Pulmonary artery endothelial cell (primary cell): ENCODE measurements at places on chromosomes 7 and 10.

DNA sequence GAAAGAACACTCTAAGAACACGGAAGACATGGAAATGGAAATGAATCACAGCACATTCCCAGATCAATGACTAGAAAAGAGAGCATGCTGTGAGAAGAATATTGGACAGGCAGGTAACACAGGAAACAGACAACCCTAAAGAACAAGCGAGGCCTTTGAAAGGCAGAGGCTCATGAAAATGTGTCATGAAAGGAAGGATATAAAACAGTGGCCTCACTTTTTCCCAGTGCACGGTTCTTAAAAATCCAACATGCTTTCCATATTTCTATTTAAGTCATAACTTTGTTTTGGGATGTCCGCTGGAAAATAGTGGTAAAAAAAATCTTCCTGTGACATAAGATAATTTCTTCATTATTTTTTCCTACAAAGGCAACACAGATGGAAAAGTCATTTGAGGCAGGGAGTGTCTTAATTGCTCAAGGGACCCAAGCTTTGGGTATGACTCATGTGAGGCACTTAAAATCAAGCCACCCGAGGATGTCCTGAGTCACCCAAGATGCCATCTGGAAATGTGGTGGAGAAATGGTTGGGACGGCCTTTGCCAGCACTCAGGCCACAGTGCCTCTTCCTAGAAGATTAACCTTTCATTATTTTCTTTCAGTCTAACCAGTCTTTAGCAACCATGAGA, 17.0 kb downstream of the ITIH5 start:
- no peak for DNase-seq

- no peak for DNase-seq
Observed at GRCh38 chr10:77080361-77081027, 557.1 kb downstream of the KCNMA1 start.

- DNase-seq, result no peak
Observed at GRCh38 chr10:131979336-131979735, 2.4 kb downstream of the BNIP3 start.

DNA sequence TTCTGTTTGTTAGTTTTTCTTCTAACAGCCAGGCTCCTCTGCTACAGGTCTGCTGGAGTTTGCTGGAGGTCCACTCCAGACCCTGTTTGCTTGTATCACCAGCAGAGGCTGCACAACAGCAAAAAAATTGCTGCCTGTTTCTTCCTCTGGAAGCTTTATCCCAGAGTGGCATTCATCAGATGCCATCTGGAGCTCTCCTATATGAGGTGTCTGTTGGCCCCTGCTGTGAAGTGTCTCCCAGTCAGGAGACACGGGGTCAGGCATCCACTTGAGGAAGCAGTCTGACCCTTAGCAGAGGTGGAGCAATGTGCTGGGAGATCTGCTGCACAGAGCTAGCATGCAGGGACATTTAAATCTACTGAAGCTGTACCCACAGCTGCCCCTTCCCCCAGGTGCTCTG, 26.7 kb upstream of the CROT start:
- DNase-seq, result no peak

DNA sequence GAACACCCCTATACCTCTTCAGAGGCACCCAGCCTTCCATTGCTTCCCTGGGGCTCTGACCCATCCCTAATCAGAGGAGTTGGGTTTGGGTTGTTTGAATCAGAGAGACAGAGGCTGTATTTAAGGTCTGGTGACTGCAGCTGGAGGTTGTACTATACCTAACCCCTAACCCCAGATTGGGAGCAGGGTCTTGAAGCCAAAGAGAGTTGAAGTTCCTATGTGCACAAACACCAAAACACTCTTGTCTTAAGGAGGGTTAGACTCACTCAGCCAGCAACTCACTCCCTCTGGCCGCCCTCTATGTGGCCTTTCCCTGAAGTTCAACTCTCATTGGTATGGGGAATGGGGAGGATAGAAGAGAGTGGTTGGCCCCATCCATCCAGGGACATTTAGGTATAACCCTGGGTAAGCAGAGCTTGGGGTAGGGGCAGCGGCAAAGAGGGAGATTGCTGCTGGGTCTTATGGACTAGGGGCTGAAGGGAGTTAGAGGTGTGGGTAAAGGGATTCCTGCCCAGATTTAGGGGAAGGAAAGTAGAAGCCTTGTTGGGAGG, 80.0 kb downstream of the PAX2 start:
- DNase-seq, result no peak

DNA sequence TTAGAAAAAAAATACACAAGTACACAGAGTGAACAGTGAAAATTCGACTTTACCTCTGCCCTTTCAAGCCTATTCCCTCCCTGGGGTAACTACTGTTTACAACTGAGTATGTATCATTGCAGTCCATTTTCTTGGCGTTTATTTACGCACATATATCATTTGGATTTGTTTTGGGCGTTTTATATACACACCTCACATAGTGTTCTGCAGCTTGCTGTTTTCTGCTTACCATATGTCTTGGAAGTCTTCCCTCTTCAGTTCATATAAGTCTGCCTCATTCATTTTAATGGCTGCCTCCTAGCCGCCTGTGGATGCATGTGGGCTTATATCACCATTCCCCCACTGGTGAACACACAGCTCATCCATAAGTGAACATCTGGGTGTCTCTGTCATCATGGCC, 41.6 kb upstream of the COL13A1 start:
- DNase-seq, result no peak

GRCh38 chr7:34849163-34849960, 187.9 kb downstream of the DPY19L1 start:
- no peak for DNase-seq

DNA sequence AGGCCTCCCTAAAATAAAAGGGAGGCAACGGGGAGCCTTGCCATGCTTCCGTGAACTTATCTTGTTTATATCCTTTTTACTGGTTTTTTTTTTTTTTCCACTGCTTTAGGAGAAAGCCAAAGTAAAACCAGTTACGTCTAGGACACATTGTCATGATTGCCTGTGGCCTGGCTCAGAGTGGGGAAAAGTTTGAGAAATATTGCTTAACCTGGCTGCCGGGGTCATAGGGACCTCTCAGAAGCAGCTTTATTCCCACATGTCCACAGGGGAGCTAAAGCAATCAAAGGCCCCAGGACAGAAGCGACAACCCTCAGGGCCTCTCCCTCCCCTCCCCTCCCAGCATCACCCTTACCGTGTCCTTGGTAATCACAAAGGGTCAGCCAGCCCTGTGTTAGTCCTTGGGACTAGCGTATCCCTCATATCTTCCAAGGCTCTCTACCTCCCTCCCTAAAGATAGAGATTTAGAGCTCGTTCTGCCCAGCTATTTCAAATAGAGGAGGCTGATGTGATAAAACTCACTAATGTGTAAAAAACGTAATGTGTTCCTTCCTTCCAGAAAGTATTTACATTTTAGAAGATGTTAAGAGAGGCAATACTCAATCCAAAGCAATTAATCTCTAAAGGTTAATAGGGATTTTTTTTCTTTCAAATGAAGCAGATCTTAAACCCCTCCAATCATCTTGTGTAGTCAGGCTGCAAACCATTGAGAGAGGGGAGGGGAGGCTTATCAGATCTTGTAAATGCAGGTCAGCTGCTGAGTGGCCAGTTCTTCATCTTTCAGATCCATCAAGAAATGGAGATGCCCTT, 64.8 kb upstream of the PRKAR2B start:
- no peak for DNase-seq

GRCh38 chr7:135177028-135177696, 6.7 kb upstream of the CYREN start:
- DNase-seq, result no peak

DNA sequence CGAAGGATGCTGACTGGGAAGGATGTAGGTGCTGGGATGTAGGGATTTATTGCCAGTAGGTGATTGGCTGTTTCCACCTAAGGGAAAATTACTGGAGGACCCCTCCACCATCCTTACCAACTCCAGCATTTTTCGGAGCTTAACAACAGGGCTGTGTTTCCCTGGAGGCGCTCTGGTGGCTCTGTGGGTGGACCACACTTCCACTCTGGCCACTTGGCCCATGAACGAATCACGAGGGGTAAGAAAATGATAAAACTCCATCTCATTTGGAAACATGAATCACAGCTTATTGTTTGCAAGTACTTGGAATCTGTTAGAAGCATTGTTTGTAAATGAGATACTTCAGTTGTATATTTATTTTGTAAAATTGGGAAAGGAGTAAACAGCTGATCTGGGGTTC, 3.0 kb downstream of the DOCK1 start:
- DNase-seq, result no peak

GRCh38 chr7:73715648-73716317, 3.7 kb downstream of the STX1A start:
- peak; percentile 79 for DNase-seq

GRCh38 chr7:100673942-100674410, 436 bp downstream of the GNB2 start:
- DNase-seq, result no peak

DNA sequence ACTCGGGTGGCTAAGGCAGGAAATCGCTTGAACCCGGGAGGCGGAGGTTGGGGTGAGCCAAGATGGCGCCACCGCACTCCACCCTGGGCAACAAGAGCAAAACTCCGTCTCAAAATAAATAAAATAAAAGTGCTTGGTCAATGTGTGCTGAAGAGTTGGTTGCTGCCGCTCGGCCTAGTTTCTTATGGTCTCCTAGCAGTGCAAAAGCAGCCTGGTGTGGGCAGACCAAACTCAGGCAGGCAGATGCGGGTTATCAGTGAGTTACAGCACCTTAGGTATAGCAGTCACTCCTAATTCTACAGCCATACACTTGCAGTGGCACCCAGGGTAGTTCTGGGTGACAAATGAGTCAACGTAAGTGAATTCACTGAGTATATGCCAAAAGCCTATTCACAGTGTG, 22.6 kb downstream of the HSPB1 start:
- DNase-seq, result no peak

DNA sequence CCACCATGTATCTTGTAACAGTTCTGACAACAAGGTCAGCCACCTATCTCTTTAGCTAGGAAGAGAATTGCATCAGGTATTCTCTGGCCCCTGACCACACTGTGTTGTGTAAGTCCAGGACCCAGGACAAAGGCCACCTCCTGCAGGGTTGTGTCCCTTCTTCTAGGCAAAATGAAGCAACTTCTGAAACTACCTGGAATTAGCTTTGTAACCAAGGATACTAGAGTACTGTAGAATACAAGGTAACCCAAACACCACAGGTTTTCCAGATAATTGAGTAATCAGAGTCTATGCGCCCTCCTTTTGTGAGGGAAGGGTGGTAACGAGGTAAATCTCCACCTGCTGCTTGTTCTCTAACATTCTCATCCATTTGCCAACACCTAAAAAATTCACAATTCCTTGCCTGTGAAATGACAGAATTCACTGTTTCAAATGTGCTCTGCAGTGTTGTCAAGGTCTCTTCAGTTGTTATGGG, 51.7 kb downstream of the SGMS1 start:
- no peak for DNase-seq

DNA sequence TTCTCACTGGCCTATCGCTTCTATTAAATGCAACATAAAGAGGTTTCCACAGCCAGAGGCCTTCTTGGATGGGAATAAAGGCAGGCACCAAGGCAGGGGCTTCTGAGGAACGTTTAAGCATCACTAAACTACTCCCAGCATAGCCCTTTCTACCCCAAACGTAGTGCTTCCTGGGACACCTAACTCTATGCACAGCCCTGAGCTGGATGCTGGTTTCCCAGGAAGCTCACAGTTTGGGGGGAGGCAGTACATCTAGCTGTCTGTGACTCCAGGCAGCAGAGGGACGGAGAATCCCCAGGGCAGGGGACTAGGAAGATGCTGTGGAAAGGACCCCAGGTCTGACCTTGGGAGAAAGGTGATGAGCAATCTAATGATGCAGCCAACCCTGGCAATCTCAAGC, 192.8 kb upstream of the ZMIZ1 start:
- no peak for DNase-seq

DNA sequence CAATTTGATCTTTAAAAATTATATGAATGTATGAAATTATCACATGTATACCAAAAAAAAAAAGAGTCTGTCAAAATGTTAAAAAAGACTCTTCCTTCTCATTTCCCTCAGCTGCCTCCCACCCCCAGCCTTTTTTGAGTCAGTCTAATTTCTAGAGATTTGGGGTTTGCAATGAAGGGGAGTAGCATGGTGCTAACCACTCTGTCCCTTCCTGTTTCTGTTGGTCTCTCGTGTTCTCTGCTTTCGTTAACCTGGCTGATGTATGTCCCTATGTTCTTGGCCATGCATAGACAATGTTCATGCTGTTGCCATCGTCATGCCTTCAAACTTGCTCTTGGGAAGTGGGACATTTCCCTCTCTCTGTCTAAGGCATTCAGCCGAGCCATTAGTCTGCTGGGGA, 474.1 kb downstream of the LRMDA start:
- DNase-seq, result no peak

- DNase-seq, result peak; percentile 39
Observed at GRCh38 chr7:134886353-134887057, 99.8 kb upstream of the AGBL3 start.

GRCh38 chr10:56360583-56360966, 484 bp downstream of the ZWINT start:
- no peak for DNase-seq

GRCh38 chr7:157278791-157279724, 57.7 kb upstream of the DNAJB6 start:
- no peak for DNase-seq

- no peak for DNase-seq
Observed at GRCh38 chr7:150357270-150357669, 11.4 kb upstream of the REPIN1 start.

DNA sequence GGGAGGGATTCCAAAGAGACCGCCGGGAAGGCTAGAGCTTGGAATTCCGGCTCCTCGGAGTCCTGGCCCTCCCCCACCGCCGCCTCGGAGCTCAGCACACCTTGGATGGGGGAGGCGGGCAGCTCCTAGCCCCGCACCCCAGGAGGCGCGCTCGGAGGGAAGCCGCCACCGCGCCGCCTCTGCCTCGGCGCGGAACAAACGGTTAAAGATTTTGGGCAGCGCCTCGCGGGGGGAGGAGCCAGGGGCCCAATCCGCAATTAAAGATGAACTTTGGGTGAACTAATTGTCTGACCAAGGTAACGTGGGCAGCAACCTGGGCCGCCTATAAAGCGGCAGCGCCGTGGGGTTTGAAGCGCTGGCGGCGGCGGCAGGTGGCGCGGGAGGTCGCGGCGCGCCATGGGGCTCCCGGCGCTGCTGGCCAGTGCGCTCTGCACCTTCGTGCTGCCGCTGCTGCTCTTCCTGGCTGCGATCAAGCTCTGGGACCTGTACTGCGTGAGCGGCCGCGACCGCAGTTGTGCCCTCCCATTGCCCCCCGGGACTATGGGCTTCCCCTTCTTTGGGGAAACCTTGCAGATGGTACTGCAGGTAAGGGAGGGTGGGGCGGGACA, at the start of gene CYP26A1:
TSS of gene CYP26A1 (plus strand) at position 355 of the 608 bp plus-strand sequence. CDS start at position 397, 42 bp downstream.
- no peak for DNase-seq

GRCh38 chr10:16417341-16417740, 19.5 kb upstream of the PTER start:
- no peak for DNase-seq

DNA sequence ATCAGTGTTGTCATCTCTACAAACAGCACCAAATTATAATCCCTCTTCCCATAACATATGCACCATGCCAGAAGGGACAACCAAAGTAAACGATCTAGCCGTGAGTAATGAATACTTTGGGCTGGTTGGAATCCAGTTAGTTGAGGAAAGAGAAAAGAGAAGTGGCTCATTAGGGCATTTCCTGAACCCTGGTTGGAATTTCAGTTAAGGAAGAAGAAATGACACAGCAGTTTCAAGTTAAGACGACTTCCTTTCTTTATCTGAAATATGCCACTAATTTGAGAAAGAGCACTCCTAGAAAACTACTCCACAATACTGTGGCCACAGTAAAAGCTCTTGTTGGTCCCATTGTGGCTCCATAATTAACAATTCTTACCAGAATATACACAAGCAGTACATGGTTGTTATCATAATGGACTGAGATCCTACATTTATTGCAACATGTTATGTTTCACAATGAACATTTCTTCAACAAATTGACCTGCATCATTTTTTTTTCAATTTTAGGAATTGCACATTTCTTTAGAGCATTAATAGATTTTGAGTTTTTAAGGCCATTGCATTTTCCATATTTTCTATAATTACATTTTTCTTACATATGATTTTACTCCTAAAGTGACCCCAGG, at the start of gene TFEC:
TSS of gene TFEC (minus strand) at position 113 of the 626 bp plus-strand sequence. CDS start 46,322 bp downstream, outside the sequence.
- peak; percentile 32 for DNase-seq
